ENCODE measurements at places on chromosomes 3 and 15. TPM values are rescaled to one million over a fixed set of nuclear protein-coding genes. Genes with fewer than 3 reads are reported as not detected.

- no peak for DNase-seq
Observed at GRCh38 chr3:158058495-158059130, 47.6 kb downstream of the SHOX2 start.

DNA sequence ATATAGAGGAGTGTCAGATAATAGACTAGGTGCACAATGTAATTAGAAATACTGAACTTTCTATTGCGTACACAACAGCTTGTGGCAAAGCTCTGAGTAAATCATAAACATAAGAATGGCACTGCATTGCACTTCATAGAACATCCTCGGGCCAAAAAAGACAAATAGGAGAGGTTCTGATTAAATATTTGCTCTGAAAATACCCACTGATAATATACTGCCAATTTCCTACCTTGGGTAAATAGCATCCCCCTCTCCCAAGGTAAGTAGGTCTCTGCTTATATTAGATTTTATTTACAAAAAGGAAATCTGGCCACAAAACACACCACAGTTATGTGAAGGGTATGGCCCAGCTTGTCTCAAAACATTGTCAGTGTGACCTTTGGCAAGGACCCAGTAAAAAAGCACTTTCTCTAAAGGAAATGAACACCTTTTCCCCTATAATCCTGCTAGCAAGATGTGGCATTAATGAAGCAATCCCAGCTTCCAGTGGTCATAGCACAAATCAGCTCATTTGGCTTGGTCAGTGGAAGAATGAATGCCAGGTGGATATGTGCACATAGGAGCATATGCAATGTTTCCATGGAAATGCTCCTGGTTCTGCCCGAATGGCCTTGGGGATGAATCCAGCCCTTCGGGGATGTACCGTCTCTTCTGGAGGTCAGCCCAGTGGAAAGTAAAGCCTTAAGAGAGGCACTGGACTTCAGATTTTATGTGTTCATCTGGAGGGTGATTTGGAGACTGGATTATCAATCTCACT, 315.9 kb downstream of the LSAMP start:
- no peak for DNase-seq

Gene EOGT
- polyA plus RNA-seq: 6.7 TPM

Gene SECISBP2L
- polyA plus RNA-seq: 7.6 TPM

All from H1 (cell line).